Cerebellum (tissue), 4 donors: ENCODE measurements at places on chromosomes 3 and 15.

DNA sequence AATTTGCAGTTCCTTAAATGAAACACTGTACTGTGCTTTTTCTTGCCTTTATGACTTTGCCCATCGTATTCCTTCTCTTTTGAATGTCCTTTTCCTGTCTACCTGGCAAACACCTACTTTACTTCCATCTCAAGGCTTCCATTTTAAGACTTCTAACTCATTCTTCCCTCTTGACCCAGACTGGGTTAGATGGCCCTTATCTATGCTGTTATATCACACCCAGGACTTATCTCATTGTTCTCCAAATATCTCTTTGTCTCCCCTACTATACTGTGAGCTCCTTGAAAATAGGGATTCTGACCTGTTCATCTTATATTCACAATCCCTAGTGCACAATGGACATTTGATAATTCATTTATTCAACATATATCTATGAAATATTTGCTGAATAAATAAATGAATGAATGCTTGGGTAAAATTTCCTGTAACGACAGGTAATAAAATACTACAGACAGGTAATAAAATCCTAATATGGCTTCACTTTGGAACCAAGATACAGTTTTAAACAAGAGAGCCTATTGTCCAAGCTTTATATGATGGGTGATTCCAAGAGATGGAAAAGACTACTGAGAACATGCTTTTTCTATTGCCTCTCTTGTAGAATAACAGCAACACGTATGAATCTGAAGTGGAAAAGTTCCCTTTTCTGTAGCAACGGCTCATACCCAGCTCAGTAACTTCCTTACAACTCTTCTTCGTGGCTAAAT lies 22.7 kb downstream of the EFL1 start:
- DNase-seq, result no peak

DNA sequence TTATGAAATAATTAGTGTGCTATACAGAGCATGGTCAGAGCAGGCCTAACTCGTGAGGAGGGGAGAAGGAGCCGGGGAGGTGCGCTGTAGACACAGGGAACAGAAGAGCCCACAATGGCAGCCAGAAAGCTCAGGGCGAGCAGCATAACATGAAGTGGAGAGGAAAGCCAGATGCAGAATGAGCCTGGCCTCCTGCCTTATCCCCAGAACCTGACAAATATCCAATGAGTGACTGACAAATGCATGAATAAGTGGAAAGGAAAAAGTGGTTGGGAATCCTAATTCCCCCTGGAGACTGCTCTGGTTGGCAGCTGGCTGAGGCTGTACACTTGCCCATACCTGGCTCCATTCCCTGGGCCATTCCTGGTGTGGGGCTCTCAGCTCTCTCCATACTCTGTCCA lies 9.2 kb upstream of the MST1R start:
- DNase-seq, result no peak

GRCh38 chr3:136186344-136186743 lies 9.8 kb downstream of the MSL2 start:
- DNase-seq, result no peak

GRCh38 chr15:60026555-60026954 lies 22.4 kb downstream of the FOXB1 start:
- DNase-seq, result no peak

- DNase-seq, result no peak
Observed at GRCh38 chr3:112074616-112075497, 11.3 kb upstream of the C3orf52 start.

GRCh38 chr3:53354945-53355498 lies 7.7 kb upstream of the DCP1A start:
- no peak for DNase-seq

DNA sequence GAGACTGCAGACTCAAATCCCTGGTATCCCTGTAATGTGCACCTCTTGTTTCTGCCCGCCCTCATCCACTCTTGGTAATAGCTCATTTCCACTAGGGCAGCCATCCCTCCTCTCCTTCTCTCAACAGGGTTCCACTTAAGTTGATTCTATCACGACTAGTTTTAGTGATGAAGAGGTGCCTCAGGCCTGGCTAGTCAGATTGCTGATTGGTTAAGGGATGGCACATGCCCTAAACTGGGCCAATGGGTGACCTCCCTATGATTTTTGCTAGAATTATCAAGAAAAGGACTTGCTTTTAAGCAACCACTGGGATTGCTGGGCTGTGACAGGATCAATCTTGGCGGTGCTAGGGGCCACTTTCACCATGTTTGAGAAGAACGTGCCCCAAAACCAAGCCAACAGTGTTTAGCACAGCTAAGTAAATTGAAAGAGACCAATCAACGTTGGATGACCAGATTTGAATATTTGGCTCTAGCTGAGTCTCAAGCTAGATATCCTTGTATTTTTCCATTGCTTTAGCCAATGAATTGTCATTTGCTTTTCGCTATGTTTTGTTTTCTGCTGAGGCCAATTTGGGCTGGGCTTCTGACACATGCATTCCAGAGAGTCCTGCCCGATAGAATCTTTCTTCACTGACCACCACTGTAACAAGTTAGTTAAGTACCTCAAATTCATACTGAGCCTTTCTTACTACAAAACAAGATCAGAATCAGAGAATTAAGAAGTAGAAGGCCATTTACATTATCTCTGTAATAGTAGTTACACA lies 131.0 kb downstream of the PDZRN3 start:
- no peak for DNase-seq
